ENCODE measurements at places on chromosomes 11 and 22. TPM values are rescaled to one million over a fixed set of nuclear protein-coding genes. Genes with fewer than 3 reads are reported as not detected.
A peak's percentile ranks its signal among the peaks of the same experiment; 100 is the strongest.

- H3K4me3 ChIP-seq, result no peak overlapping the region
- no peaks in the 10 kb centered on the region for H3K27me3 ChIP-seq
- H3K27ac ChIP-seq, result peak overlapping the region; percentile 61
- peaks cover 21% of the 10 kb centered on the region for H3K4me1 ChIP-seq
These were observed 77.4 kb downstream of the FAM168A start for GRCh38 chr11:73520353-73521061.

DNA sequence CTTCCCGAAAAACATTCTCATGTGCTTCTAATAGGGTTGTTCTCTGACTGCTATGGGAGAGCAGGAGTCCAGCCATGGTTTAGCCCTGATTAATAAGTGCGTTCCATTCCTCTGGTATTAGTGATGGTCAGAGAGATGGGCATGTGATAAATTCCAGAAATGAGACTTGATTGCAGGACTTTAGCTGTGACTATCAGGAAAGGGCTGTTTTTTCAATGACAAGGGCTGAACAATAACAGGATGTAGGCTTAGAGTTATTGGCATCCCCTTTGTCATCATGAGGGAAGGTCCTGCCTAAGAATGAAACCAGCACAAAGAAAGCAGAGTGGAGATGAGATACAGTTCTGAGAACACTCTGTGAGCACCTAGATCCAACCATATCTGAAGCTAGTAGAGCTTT, 494.6 kb downstream of the MIAT start:
- H3K36me3 ChIP-seq, result no peaks in the 10 kb centered on the region
- H3K4me1 ChIP-seq, result no peaks in the 10 kb centered on the region
- no peak for DNase-seq
- no peak overlapping the region for H3K4me3 ChIP-seq
- H3K27me3 ChIP-seq, result peaks cover 17% of the 10 kb centered on the region
- no peak overlapping the region for H3K27ac ChIP-seq

The C22orf31 gene
- not detected for total RNA-seq

GRCh38 chr11:95330302-95330701, 99.3 kb upstream of the SESN3 start:
- H3K4me1 ChIP-seq, result no peaks in the 10 kb centered on the region
- no peak overlapping the region for H3K27ac ChIP-seq
- no peak overlapping the region for H3K4me3 ChIP-seq

The SIK3 gene
- total RNA-seq, result 31.0 TPM

GRCh38 chr11:35376613-35377012, 42.7 kb downstream of the SLC1A2 start:
- H3K27me3 ChIP-seq, result peaks cover 14% of the 10 kb centered on the region
- H3K36me3 ChIP-seq, result no peaks in the 10 kb centered on the region
- no peak overlapping the region for H3K27ac ChIP-seq
- H3K4me1 ChIP-seq, result no peaks in the 10 kb centered on the region
- no peak for DNase-seq

The NLRP14 gene
- 0.05 TPM for total RNA-seq

The LRRC55 gene
- total RNA-seq, result not detected

DNA sequence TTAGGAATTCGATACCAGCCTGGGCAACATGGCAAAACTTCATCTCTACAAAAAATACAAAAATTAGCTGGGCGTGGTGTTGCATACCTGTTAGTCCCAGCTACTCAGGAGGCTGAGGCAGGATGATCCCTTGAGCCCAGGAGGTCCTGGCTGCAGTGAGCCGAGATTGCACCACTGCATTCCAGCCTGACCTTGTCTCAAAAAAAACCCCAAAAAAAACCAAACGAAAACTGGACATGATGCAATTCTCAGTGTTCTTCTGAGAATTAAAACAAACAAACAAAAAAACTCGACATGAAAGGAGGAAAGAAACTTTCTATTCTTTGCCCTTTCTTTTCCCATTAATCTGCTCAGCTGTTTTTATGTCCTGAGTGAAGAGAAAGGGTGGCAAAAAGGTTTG, 7.4 kb downstream of the MED17 start:
- H3K4me3 ChIP-seq, result no peak overlapping the region
- no peak for DNase-seq
- peaks cover 21% of the 10 kb centered on the region for H3K4me1 ChIP-seq
- H3K27me3 ChIP-seq, result no peaks in the 10 kb centered on the region

The GRM5 gene
- total RNA-seq, result not detected

DNA sequence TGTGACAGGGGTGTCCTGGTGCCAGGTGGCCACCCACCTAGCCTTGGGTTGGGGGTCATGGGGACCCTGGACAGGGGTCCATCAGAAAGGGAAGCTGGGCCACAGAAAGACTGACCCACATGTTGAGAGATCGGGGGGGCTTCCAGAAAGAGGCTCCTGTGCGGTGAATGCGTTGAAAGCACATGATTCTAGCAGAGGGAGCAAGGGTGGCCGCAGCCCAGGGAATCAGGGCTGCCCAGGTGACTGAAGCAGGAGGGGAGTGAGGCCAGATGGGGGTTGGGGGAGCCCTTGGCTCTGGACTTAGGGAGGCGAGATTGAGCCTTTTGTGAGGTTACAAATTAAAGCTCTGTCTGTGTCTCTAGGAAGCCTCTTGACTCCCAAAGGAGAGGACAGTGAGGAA, 80.7 kb downstream of the MORC2 start:
- no peaks in the 10 kb centered on the region for H3K36me3 ChIP-seq
- no peak for DNase-seq
- H3K4me3 ChIP-seq, result no peak overlapping the region
- no peaks in the 10 kb centered on the region for H3K27me3 ChIP-seq
- H3K27ac ChIP-seq, result no peak overlapping the region

DNA sequence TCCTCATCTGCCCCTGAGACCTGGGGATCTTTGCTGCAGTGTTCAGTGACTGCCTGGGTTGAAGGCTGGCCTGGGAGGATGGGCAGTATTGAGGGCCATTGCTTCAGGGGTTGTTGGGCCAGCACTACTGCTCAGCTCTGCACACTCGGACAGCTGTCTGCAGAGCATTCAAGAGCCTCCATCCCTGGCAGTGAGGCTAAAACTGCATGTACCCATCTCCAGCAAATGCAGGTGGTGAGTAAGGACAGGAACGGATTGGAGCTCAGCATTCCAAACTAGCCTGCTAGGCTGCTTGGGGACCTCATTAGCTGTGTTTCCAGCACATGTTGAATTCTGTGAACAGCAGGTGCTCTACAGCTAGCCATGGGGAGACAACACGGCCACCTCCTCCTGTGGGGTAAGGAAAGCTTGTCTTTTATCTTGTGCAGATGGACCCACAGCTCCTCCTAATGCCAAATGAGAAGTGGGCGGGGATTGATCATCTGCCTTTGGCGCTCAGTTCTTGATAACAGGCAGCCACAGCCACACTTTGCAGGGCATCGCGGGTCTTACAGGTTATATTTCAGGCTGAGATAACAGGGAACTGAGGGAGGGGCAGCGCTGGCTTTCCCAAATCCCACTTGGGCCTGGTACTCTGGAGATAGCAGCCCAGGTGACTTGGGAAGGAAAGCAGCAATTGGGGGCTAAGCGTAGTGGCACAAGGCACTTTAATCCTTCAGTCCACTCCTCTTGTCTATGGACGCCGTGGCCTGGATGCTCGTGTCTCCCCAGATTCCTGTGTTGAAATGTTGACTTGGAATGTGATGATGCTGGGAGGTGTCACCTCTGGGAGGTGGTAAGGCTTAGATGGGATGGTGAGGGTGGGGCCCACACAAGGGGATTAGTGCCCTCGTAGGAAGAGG, 254.5 kb upstream of the B3GAT1 start:
- no peak overlapping the region for H3K4me3 ChIP-seq
- H3K4me1 ChIP-seq, result no peaks in the 10 kb centered on the region
- H3K27ac ChIP-seq, result no peak overlapping the region
- H3K27me3 ChIP-seq, result peaks cover 3% of the 10 kb centered on the region
- H3K36me3 ChIP-seq, result no peaks in the 10 kb centered on the region

DNA sequence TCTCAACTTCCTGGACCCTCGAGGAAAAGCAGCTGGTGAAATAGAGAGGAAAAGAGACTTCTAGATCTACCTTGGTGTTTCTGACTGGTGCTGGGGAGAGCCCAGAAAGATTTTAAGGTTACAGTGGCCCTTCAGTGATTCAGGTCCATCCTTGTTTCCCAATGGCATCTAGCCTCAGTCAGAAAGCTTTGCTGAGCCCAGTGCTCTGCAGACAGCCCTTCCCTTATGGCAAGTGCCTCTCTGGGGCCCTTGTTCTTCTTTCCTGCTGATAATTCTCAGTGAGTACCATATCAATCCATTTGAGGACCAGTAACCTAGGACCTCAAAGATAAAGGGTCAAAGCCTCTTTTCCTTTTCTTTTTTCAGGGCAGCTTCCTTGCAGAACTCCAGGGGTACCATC, 25.1 kb upstream of the TMEM135 start:
- no peak for DNase-seq
- no peak overlapping the region for H3K27ac ChIP-seq

GRCh38 chr11:115364896-115365295, 139.3 kb downstream of the CADM1 start:
- DNase-seq, result no peak
- no peak overlapping the region for H3K4me3 ChIP-seq
- no peaks in the 10 kb centered on the region for H3K36me3 ChIP-seq
- no peaks in the 10 kb centered on the region for H3K4me1 ChIP-seq

GRCh38 chr22:41574847-41575381, 14.1 kb downstream of the CSDC2 start:
- H3K36me3 ChIP-seq, result peaks cover 2% of the 10 kb centered on the region
- H3K4me1 ChIP-seq, result no peaks in the 10 kb centered on the region
- no peak for DNase-seq
- H3K4me3 ChIP-seq, result no peak overlapping the region
- H3K27ac ChIP-seq, result no peak overlapping the region

The MCAT gene
- total RNA-seq, result 13.2 TPM

DNA sequence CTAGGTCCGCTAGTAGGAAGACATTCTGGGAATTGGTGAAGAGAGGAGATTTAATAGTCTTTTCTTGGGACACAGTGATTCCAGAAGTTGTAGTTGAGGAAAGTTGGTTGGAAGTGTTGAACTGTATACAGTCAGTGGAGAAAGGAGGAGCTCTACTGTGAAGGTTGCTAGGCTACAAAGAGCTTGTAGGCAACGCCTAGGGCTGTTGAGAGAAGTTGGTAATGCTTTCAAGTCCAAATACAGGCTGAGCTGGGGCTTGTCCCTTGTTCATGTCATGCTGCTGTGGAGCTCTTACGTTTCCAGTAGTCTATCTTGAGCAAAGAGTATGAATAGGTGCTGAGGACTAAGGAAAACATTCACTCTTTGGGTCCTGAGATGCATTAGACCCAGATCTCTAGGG, 1.1 kb downstream of the TBCEL start:
- peaks cover 21% of the 10 kb centered on the region for H3K4me1 ChIP-seq
- no peak for DNase-seq
- H3K4me3 ChIP-seq, result peak overlapping the region; percentile 76
- H3K27ac ChIP-seq, result peak overlapping the region; percentile 61

DNA sequence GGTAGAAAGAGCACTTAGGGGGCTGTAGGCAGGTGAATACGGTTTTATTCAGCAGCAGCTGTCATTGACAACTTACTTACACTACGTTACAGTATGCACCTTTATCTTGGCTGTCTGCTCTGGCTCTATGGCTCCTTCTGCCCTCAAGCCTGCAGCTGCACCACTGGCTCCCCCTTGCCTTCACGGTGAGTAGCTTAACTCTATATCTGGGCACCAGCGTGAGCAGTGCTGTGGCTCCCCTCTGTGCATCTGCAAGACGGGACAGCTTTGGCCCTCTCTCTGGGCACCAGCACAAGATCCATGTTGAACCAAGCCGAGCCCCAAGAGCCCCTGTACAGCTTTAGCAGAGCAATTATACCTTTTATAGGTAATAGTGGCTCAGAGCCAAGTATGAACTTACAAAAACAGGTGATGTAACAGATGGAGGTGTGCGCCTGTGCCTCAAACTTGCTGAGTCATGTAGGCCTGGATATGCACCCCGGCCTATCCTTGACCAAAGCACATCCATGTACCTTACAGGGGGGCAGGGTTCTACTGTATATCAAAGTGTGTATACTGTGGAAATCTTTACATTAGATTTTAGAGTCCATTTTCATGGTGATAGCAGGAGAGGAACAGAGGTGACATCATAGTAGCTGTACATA, 96.9 kb upstream of the CTSC start:
- no peak overlapping the region for H3K4me3 ChIP-seq
- H3K36me3 ChIP-seq, result peaks cover 21% of the 10 kb centered on the region
- no peak overlapping the region for H3K27ac ChIP-seq
- peaks cover 6% of the 10 kb centered on the region for H3K4me1 ChIP-seq

The SLC1A2 gene
- not detected for total RNA-seq

- H3K36me3 ChIP-seq, result no peaks in the 10 kb centered on the region
- H3K4me3 ChIP-seq, result no peak overlapping the region
- H3K27ac ChIP-seq, result no peak overlapping the region
- H3K4me1 ChIP-seq, result no peaks in the 10 kb centered on the region
- no peaks in the 10 kb centered on the region for H3K27me3 ChIP-seq
These were observed 696.4 kb downstream of the LRRC4C start for GRCh38 chr11:40763046-40763445.

DNA sequence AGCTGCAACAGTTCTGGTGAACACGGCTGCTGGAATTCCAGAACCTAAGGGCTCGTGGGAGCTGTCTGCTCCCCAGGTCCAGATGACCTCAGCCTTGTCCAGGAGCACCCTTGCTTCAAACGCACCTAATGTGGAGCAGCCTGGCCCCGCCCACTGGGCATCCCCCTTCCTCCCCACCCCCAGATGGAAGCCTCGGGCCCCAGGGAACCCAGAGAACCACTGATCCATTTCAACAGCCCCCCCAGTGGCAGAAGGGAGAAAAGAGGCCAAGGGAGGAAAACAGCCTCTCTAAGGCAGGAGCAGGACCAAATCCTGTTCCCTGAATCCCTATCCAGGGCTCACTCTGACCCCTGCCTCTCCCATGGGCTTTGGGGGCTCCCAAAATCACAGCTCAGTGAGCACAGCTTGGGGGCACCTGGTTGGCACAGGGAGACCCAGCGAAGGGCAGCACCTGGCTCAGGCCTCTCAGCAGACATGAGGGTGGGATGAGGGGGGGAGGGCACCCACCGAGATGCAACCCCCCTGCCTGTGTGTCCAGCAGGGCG, 1.2 kb downstream of the CYTH4 start:
- H3K4me1 ChIP-seq, result peaks cover 65% of the 10 kb centered on the region
- peak overlapping the region; percentile 98 for H3K27ac ChIP-seq
- peaks cover 44% of the 10 kb centered on the region for H3K36me3 ChIP-seq
- peak; percentile 63 for DNase-seq
- H3K27me3 ChIP-seq, result no peaks in the 10 kb centered on the region

GRCh38 chr11:12482839-12483238, 105.5 kb downstream of the PARVA start:
- no peaks in the 10 kb centered on the region for H3K4me1 ChIP-seq
- DNase-seq, result no peak
- no peaks in the 10 kb centered on the region for H3K36me3 ChIP-seq

DNA sequence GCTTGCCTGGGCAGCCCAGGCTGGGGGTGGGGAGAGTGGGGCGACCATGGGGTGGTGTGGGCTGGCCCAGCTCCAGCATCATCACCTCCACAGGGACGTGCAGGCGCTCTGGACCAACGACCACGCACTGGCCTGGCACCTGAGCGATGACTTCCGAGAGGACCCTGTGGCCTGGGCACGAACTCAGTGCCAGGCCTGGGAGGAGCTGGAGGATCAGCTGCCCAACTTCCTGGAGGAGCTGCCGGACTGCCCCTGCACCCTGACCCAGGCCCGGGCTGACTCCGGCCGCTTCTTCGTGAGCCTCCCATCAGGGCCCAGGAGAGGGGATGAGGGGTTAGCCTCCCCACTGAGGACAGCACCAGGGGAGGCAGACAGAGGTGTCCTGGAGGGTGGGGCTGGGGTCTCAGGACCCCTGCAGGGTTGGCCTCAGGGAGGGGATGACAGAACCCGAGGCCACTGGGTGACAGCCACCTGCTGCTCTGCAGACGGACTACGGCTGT, 3.8 kb downstream of the SUSD2 start:
- no peaks in the 10 kb centered on the region for H3K36me3 ChIP-seq
- no peak overlapping the region for H3K27ac ChIP-seq
- no peaks in the 10 kb centered on the region for H3K27me3 ChIP-seq
- no peaks in the 10 kb centered on the region for H3K4me1 ChIP-seq
- no peak for DNase-seq

Data from activated CD8-positive, alpha-beta memory T cell treated with anti-CD3 and anti-CD28 coated beads, Interleukin-2, amount 10 ng/mL, durations not matched to agents 7 days and 5 days (primary cell).